ENCODE measurements at places on chromosomes 2 and 18.

GRCh38 chr2:143608758-143609157 is 479.5 kb downstream of the ARHGAP15 start:
- H3K36me3 ChIP-seq, result no peaks in the 10 kb centered on the region
- no peaks in the 10 kb centered on the region for H3K27me3 ChIP-seq
- no peaks in the 10 kb centered on the region for H3K4me1 ChIP-seq
- DNase-seq, result no peak
- H3K4me3 ChIP-seq, result no peak overlapping the region

GRCh38 chr18:58558471-58558870 is 70.4 kb downstream of the ALPK2 start:
- no peak overlapping the region for H3K4me3 ChIP-seq
- no peaks in the 10 kb centered on the region for H3K27me3 ChIP-seq
- no peaks in the 10 kb centered on the region for H3K36me3 ChIP-seq
- DNase-seq, result no peak

DNA sequence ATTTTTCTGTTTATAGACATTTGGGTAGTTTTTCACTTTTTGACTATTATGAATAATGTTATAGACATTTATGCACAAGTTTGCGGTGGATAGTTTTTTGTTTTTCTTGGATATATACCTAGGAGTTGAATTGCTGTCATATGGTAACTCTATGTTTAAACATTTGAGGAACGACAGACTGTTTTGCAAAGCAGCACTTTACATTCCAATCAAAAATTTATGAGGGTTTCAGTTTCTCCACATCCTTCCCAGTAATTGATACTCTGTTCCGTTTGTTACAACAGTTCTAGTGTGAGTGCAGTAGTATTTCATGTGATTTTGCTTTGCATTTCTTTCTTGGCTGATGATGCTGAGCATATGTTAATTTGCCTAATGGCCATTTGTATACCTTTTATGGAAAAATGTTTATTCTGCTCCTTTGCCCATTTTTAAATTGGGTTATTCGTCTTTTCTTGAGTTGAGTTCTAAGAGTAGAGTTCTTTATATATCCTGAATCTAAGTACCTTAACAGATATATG is 617.3 kb upstream of the LRATD1 start:
- H3K4me1 ChIP-seq, result peaks cover 8% of the 10 kb centered on the region
- no peaks in the 10 kb centered on the region for H3K36me3 ChIP-seq
- no peaks in the 10 kb centered on the region for H3K27me3 ChIP-seq
- H3K27ac ChIP-seq, result no peak overlapping the region
- no peak overlapping the region for H3K4me3 ChIP-seq

DNA sequence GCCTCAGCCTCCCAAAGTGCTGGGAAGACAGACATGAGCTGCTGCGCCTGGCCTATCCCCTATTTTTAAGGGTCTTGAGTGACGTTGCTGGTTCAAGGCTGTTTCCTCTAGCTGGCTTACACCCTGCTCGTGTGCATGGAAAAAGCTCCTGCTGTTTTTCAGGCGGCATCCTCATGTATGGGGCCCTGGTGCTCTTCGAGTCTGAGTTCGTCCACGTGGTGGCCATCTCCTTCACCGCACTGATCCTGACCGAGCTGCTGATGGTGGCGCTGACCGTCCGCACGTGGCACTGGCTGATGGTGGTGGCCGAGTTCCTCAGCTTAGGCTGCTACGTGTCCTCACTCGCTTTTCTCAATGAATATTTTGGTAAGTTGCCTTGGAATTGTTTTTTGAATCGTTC is 22.0 kb upstream of the NFATC1 start:
- peaks cover 27% of the 10 kb centered on the region for H3K36me3 ChIP-seq
- H3K27me3 ChIP-seq, result no peaks in the 10 kb centered on the region
- no peaks in the 10 kb centered on the region for H3K4me1 ChIP-seq
- H3K27ac ChIP-seq, result no peak overlapping the region
- H3K4me3 ChIP-seq, result no peak overlapping the region

Data from MCF 10A (cell line).